D721Med (cell line): ENCODE measurements at places on chromosomes 4 and X.

DNA sequence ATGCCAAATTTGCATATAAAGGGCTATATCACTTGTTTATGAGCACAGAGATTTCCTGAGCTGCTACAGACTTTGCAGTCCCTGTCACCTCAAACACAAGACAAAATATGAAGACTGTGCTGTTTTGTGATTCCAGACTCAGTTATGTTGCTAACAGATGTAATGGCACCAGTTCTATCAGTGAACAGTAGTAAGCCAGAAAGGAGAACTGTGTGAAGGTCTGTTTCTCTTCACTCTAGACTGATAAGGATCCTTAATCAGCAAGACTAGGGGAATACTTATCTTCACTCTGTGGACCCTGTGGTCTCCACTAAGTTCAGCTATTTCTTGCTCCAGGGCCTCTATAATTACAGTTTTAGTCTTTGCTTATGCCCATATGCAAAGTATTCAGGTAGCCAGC, 82.7 kb downstream of the ANXA5 start:
- no peak for DNase-seq

DNA sequence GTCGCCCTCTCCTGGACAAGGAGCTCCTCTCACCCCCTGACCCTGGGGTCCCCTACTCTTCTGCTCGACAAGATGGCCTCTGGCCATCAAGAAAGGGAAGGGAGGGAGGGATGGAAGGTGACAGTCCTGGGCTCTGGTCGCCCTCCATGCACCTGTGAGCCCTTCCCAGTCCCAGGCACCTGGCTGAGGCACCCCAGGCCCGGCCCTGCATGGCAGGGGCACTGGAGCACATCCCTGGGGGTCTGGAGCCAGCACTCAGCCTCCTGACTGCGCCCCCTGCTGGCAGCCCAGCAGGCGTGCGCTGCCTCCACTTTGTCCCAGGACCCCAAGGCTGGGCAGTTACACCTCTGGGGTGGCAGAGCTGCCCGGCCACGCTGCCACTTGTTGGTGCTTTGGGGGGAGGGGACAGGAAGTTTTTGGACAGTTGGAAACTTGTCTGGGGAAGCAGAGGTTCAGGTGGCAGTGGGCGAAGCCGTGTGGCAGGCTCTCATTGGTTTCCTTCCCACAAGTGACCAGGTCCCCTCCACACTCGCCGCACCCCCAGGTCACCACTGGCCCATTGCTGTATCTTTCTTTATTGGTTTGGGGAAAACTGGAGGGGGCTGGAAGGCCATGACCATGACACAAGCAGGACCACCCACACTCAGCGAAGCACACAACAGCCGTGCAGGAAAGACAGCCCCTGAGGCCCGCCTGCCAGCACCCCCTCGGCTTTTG, 4.3 kb downstream of the PNCK start:
- no peak for DNase-seq

DNA sequence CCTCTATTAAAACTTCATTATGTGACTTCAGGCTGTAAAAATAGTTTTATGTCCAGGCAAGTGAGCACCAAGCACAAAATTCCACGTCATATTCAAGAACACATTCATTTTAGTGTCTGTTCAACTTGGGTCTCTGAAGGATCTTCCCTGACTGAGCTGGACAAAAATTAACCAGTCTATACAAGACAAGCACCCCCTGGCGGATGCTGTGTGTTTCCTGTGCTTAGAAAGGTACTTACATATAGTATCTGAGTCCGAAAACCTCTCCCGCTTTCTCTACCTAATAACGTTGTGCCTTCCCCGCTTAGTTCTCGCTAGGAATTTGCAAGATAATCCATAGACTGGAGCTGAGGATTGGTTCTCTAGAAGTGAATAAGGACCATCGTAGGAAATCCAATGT, 2214.5 kb upstream of the TENM3 start:
- DNase-seq, result no peak

DNA sequence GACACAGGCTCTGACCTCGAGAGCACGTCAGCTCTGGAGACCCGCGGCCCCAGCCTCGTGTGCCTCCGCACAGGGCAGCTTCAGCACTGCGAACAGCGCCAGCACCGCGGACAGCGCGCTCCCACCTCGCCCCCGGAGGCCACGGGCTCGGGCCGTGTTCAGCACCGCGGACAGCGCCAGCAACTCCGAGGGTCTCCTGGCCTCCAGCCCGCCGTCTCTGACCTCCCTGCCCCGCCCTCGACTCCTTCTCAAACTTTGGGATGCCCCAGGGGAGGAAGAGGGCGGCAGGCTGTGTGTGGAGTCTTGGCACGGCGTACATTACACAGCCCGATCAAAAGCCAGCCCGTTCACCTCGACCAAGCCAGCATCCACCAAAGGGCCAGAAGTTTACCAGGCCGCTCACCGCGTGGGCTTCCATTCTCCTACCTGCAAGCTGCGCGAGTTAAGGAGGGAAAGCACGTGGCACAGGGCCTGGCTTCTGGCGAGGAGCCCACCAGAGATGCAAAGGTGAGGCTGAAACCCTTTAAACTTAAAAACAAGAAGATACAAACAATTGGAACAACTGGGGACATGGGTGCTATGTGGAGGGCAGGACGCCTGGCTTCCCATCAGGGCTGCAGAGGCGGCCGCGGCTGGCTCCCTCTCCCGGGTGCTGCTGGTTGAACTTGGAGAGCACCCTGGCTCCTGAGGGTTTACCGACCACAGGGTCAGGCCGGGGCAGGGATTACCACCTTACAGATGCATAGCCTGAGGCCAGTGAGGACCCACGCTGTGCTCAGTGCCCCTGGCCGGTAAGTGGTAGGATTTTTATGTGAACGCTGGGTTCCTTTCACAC, 4.5 kb upstream of the NKX1-1 start:
- DNase-seq, result peak; percentile 25

DNA sequence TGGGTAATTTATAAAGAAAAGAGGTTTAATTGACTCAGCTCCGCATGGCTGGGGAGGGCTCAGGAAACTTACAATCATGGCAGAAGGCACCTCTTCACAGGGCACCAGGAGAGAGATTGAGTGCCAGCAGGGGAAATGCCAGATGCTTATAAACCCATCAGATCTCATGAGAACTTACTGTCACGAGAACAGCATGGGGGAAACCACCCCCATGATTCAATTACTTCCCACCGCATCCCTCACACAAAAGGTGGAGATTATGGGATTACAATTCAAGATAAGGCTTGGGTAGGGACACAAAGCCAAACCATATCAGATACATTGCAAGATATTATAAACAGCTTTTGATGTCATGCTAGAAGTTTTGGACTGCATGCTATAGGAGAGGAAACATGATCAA, 204.3 kb downstream of the VEGFC start:
- DNase-seq, result no peak

DNA sequence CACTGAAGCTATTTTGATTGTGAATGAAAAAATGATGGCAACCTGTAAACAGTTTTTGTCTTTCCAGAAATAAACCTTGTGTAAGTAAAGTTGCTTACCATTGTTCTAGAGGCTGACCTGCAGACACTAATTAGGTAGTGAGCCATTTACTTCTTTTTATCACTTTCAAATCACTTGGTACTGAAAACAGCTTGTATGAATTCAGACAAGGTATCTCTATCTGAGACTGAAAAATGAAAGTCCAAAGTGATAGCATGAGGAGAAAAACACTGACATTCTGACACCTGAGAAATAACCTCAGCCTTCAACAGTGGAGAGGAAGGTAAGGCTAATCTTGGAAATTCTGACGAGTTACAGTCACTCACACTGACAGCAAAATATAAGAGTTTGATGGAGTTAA, 238.8 kb downstream of the GPC3 start:
- no peak for DNase-seq

DNA sequence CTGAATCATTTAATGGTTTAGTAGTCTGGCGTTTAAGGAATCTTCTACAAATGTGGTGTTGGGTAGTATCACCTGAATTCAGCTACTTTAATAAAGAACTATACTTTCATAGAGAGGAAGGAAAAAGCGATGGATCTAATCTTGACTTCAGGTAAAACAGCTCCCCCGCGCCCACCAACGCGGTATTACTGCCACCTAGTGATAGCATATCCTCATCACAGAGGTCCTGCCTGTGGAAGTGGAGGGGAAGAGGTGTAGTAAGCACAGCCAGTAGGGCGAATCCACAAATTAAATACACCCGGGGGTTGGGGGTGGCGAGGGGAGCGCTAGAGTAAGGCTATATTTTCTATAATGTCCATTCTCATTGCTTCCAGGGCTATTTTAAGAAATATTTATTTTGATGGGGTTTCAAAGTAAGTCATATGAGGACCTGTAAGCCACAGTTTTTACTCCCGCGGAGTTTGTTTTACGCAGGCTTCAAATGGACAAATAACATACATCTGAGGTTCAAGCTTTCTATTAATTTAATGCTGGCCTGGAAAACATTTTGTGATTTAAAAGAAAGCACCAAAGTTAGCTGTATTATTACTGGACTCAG, 8.3 kb upstream of the DAPP1 start:
- peak; percentile 17 for DNase-seq

- no peak for DNase-seq
Observed at GRCh38 chrX:70478526-70479245, 34.1 kb downstream of the DLG3 start.

DNA sequence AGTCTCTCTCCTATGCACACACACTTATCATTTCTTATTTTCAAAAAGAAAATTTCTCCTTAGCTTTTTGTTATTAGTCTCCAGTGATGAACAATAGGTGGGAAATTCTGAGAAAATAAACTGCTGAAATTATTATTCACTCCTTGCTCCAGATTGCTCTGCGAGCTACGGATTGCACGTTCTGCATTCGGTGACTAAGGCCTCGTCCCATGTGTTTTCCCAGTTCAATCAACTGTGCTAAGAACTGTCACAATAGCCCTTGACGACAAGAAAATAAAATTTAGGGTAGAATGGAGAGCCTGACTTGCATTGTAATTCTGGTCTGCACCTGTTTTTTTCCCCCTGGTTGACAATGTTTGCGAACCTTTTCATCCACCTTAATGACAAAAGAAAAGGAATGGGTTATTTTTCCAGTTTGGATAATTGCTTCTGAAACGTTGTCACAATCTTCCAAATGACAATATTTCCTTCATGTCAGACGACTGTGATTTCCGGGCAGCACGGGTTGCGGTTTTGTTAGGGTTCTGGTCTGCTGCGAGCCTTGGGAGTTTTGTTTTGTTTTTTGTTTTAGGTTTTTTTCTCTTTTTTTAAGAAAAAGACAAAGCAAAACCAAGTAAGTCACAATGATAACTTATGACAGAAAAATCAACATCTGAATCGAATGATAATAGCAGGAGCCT, 124.5 kb upstream of the NOCT start:
- no peak for DNase-seq

- no peak for DNase-seq
Observed at GRCh38 chr4:172143605-172144314, 330.6 kb downstream of the GALNTL6 start.

GRCh38 chrX:10015723-10016518, 48.8 kb downstream of the CLDN34 start:
- DNase-seq, result no peak

GRCh38 chrX:135927897-135928296, 34.4 kb downstream of the SAGE1 start:
- no peak for DNase-seq

- DNase-seq, result no peak
Observed at GRCh38 chr4:120557372-120557771, 365.2 kb downstream of the PRDM5 start.
